ENCODE measurements at places on chromosomes 3 and 15.

DNA sequence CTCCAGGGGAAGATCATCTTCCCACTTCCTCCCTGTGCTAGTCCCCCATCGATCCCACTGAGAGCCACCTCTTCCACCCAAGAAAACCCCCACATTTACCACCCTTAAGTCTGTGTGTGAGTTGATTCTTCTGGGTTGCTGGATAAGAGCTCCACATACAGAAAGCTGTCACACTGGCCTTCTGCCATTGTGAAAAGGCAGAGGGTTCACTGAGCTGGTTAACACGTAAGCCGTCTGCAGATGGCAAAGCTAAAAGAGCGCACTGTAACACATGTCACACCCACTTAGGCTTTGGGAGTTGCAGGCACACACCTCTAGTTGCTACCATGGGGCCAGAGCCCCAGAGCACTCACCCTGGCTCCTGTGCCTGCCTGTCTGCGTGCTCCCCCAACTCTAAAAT is 309.8 kb upstream of the LRRC3B start:
- DNase-seq = no peak

DNA sequence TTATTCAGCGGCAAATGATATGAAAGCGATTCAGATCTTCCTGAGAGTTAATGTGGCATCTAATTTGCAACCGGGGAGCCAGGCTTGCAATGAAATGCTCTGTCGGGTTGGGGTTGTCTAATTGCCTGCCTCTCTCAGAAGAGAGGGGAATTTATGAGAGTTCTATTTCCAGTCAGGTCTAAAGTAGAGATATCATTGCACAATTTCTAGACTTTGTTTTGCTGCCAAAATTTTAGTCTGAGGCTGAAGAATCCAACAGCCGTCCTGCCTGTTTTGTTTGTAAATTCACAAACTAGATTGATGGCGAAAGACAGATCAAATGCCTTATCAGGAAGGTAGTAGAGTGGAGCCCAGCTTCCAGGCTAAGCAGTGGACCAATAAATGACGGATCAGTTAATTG is 610 bp downstream of the LIPC start:
- DNase-seq = no peak

DNA sequence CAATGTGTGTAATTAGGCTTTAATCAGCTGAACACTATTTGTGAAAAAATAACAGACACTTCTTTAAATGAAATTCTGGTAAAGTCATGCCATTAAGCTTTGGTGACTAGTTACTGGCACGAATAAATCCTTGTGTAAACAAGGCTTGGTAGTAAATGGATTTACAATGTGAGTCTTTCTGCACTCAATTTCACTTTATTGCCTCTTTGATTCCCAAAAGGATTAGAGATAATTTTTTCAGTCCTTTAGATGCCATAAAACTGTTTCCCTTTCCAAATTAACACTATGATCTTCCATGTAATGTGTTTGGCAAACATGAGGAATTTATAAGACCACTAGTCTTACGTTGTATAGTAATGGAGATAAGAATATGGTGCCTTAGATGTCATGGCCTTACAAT is 339.5 kb upstream of the DNAJC19 start:
- DNase-seq = peak; percentile 98

DNA sequence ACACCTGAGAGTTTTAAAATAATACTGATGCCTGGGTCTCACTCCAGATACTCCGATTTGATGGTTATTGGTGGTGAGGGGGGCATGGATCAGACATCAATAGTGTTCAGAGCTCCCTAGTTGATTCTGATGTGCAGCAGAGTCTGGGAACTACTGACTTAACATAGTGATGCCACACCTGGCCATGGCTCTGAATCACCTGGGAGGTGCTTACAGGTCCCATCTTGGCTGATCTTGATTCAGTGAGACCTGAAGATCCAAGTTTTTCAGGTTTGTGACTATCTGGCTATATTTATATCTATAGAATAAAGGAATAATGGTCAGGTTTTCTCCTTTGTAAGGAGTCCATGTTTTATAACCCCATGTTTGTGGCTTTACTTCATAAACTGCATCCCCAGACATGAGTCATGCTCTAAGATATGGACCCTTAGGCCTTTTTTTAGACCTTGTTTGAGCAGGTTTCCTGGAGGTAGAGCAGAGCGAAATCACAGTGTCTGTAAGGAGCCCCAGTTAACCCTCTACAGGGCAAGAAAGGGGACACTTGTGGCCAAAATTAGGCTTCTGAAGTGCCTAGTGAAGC is 101.4 kb downstream of the LARS2 start:
- DNase-seq = no peak

DNA sequence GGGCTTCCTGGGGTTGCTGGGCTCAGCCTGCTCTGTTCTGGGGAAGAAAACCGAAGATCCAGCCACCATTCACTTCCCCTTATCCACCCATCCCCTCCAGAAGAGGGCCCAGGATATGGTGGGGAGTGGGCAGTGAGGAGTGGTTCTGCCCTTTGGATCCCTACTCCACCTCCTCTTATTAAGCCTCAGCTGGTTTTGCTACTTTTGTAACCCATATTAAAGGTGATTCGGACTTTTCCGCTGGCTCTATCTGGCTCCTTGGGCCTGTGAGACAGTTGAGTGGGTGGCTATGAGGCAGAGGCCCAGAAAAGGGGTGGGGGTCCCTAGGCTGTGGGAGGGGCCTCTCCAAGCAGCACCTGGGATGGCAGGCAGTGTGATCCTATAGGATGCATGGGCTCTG is 33.8 kb downstream of the NBEAL2 start:
- no peak for DNase-seq

DNA sequence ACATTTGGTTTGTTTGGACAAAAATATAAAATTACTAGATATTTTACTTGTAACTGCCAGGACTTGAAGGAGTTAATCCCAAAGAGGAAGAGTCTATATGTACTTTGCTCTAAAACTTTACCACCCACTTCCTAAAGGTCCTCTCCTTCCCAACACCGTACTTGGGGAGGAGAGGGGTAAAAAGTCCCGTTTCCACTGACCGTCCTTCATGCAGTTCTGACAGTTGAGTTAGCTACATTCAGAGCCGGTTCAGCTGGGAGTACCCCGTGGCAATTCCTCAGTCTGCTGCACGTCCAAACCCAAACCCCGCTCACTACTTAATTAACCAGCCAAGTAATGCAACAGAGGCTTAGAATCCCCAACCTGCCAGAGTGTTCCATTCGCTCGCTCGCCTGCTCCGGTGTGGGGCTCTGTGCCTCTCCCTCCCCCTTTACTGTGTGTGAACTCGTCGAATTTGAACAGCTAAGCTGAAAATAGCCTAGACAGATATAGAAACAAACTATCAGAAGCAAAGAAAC is 519.7 kb downstream of the FOXP1 start:
- DNase-seq = no peak

- no peak for DNase-seq
These were observed 7.2 kb upstream of the DYNC1LI1 start for GRCh38 chr3:32577581-32578556.

DNA sequence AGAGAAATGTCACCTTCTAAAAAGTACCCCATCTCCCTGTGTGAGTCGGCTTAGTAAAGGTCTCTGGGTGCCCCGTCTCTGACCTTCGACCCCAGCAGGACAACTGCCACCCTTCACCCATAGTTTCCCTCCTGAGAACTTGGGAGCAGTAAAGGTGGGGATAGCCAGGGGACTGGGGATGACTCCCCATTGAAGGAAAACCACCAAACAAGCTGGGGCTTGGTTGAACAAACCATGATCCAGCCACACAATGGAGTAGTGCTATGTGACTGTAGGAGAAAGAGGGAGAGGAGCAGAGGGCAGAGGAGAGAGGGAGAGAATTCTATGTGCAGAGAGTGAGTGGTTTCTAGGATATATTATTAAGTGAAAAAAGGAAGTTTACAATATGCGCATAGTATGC is 33.7 kb downstream of the IDH3A start:
- DNase-seq = no peak

GRCh38 chr3:161879470-161879869 is 382.9 kb downstream of the OTOL1 start:
- no peak for DNase-seq

- no peak for DNase-seq
These were observed 45.6 kb downstream of the NME9 start for GRCh38 chr3:138284079-138284478.

- DNase-seq = no peak
These were observed 4.7 kb downstream of the NR1D2 start for GRCh38 chr3:23949784-23950183.

DNA sequence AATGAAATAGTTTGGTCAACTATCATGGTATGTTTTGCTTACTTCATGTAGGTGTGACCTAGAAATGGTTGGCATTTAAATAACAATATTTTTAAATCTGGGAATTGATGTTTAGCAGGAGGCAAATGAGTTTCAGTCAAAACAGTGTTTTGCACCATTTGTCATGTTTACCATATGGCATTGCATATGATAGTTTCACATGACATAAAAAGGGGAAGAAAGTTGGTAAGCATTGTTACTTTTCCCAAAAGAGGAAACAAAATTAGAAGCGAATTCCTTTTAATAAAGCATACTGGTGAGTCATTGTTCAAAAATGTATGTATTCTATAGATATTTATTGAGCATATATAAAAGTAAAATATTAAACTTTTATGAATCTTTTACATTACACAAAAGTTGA is 2.3 kb downstream of the RNF13 start:
- no peak for DNase-seq

GRCh38 chr15:49466119-49466518 is 43.1 kb downstream of the FGF7 start:
- DNase-seq = no peak

- no peak for DNase-seq
These were observed 1108.3 kb downstream of the ROBO1 start for GRCh38 chr3:78659386-78659987.

- DNase-seq = no peak
These were observed 298.4 kb downstream of the GAP43 start for GRCh38 chr3:115921711-115922110.

- no peak for DNase-seq
These were observed 97.4 kb upstream of the KLF13 start for GRCh38 chr15:31228980-31229826.
